ENCODE measurements at places on chromosomes 4 and X.

- peak; percentile 12 for DNase-seq
Measured at GRCh38 chr4:46329118-46329976, 60.6 kb downstream of the GABRA2 start.

- no peak for DNase-seq
Measured at GRCh38 chrX:118353081-118353850, 7.4 kb downstream of the WDR44 start.

- DNase-seq, result no peak
Measured at GRCh38 chrX:139815771-139816170, 107.8 kb upstream of the MCF2 start.

- no peak for DNase-seq
Measured at GRCh38 chr4:121978172-121978516, 26.3 kb upstream of the TRPC3 start.

DNA sequence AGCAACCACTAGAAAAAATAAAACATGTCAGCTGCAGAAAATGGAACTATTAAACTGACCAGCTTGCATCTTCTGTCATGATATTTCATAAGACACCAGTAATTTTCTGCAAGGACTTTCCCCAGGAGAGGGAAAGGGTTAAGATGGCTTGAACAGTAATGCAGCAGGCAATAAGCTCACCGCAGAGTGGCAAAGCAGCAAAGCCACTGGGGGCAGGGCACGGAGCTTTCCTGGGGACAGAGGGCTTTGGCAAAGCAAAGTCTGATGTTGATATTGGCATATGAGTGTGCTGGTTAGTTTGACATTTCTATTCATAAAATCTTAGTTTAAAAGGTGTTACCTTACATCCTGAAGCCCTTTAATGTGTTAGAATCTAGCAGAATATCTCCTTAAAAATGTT lies 55.1 kb upstream of the NAP1L5 start:
- DNase-seq, result no peak

- peak; percentile 1 for DNase-seq
Measured at GRCh38 chrX:44569122-44569521, 26.5 kb upstream of the FUNDC1 start.

DNA sequence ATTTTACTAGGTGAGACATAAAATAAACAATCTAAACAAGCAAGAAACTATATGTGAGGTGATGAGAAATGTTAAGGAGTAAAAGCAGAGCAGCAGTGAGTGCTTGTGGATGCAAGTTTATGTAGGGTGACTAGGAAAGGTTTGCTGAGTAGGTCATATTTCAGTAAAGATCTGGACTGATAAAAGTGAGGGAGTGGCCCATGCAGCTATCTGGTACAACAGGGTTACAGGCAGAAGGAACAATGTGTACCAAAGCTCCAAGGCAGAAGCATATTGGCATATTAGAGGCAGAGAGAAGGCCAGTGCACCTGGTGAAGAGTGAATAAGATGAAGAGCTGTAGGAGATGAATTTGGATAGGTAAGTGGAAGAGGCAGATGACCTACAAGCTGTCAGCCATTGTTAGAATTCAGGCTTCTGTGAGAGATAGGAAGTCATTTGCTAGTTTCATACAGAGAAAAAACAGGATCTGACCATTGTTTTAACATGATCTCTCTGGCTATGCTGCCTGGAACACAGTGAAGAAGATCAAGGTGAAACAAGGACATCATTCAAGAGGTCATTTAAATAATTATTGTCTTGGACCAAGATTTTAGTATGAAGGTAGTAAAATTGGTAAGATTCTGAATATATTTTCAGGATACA lies 274.6 kb downstream of the ANKRD50 start:
- DNase-seq, result no peak

DNA sequence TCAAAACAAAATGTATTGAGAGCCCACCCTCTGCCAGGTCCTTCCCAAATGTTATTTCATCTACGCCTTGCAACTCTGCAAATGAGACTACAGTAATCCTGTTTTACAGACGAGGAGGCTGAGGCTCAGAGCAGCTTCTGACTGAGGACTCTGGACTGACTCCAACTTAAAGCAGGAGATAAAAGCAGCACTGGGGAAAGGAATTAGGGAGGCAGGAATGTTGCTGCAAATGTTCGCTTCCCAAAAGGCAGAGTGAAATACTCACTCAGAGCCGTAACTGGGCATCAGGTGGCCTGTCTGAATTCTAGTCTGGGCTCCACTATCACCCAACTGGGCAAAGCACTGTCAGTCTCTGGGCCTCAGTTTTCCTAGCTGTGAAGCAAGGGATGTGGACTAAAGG lies 94.7 kb upstream of the SRD5A3 start:
- DNase-seq, result peak; percentile 14

GRCh38 chrX:105299286-105299685 lies 78.8 kb upstream of the TEX13A start:
- DNase-seq, result no peak

- no peak for DNase-seq
Measured at GRCh38 chr4:53131562-53131925, 234.3 kb downstream of the SCFD2 start.

DNA sequence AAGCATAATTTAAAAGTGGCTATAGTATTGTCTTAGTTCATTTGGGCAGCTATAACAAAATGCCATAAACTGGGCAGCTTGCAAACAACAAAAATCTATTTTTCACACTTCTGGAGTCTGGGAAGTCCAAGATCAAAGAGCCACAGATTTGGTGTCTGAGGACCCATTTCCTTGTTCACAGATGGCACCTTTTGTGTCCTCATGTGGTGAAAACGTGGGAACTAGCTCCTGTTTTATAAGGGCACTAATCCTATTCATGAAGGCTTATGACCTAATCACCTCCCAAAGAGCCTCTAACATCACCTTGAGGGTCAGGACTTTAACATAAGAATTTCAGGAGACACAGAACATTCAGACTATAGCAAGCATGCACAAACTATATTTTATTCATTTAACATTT lies 126.5 kb upstream of the WDFY3 start:
- no peak for DNase-seq

GRCh38 chr4:24394041-24394440 lies 190.3 kb downstream of the DHX15 start:
- DNase-seq, result peak; percentile 68

DNA sequence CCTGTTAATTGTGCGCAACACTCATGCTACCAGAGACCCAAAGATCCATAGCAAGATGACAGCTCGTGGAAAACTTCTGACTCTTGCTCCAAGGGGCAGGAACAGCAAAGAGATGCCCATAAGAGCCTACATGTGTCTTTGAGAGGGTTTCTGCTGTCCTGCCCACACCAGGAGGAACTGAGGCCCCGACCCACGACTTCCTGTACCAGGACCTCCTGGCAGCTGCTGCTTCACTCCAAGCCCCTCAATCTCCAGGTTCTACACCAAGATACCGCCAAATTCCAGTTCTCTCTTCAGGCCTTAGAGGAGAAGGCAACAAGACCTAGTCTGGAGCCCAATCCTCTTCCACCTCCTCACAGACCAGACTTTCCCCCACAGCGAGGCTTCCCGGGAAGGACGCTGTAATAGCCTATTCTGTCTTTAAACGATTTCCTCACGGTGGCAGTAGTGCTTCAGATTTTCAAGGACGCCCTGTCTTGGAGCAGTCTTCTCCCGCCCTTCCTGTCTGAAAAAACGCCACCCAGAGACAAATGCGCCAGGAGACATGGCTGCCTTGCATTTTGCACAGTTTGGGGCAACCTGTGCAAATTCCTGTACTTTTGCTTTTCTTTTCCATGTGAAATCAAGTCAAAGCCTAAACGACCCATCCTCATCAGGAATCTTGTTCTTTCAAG lies 230.2 kb upstream of the STK26 start:
- no peak for DNase-seq

GRCh38 chrX:53280331-53281320 lies 758 bp downstream of the IQSEC2 start:
- DNase-seq, result peak; percentile 34

GRCh38 chr4:24470666-24471485 lies 113.5 kb downstream of the DHX15 start:
- peak; percentile 55 for DNase-seq

DNA sequence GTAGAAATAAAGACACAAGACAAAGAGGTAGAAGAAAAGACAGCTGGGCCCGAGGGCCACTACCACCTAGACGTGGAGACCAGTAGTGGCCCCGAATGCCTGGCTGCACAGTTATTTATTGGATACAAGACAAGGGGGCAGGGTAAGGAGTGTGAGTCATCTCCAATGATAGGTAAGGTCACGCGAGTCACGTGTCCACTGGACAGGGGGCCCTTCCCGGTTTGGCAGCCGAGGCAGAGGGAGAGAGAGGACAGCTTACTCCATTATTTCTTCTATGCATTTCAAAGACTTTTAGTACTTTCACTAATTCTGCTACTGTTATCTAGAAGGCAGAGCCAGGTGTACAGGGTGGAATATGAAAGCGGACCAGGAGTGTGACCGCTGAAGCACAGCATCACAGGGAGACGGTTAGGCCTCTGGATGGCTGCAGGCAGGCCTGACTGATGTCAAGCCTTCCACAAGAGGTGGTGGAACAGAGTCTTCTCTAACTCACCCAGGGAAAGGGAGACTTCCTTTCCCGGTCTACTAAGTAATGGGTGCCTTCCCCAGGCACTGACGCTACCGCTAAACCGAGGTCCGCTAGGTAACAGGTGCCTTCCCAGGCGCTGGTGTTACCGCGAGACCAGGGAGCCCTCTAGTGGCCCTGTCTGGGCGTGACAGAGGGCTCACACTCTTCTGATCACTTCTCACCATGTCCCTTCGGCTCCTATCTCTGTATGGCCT lies 44.9 kb downstream of the ZBTB49 start:
- DNase-seq, result peak; percentile 28

- DNase-seq, result no peak
Measured at GRCh38 chr4:9765091-9765490, 16.3 kb upstream of the DRD5 start.

- peak; percentile 8 for DNase-seq
Measured at GRCh38 chr4:153798420-153798819, 9.5 kb upstream of the SFRP2 start.

DNA sequence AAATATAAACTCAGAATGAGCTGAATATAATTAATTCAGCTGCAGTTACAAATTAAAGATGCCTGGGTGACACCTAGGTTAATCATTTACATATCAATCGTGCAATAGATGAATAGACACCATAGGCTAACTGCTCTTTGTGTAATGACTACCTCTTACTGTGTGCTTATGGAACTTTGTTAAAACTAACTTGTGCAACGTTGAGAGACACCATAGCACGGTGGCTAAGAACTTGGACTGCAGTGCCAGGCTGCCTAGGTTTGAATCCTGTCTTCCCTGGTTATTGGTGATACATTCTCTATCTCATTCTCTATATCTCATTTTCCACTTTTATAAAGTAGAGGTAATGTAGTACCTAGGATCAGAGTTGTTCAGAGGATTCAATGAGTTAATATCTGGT lies 46.9 kb downstream of the SMAD1 start:
- DNase-seq, result no peak

GRCh38 chr4:38088321-38088720 lies 128.1 kb downstream of the PTTG2 start:
- DNase-seq, result no peak

DNA sequence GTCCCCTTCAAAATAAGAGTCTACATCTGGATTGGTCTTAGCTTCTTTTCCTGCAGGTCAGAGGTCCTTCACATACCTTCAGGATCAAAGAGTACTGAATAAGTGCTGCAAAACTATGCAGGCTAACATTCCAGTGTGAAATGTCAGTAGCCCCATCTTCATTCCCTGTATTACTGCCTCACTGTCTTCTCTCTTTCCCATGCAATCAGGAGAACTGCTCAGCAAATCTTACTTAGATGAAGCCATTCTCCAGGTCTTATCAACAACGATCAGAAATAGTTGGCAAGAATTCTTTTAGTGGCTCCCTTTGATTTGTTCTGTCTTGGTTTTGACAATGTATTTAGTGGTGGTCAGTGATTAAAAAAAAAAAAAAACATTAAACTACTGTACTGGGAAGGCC lies 26.0 kb upstream of the IQCM start:
- peak; percentile 26 for DNase-seq

DNA sequence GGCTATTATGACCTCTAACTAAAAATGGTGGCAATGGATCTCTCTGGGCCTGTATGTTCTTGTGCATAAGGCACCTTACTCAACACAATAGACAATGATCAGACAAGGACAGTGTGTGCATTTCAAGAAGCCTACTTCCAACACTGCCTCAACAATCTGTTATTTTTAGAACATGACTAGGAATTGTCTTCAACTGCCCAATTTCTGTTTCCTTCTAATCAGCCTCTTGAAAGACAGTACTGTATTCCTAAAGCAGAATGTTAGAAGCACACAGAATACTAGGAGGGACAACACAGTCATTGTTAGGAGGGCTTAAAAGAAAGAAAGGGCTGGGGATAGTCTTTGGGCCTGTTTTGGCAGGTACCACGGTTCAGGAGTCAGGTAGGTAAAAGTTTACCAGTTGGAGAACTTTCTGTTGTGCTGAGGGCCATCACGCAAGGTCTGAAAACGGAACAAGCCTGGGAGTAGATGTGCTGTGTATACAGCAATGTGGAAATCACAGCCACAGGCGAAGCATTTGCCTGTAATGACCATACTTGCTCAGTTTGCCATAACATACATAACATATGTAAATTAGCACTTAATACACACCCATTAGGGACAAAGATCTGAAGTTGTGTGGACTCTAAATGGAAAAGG lies 100.8 kb upstream of the ATXN3L start:
- no peak for DNase-seq

- DNase-seq, result peak; percentile 39
Measured at GRCh38 chr4:1356181-1356998, 9.4 kb downstream of the UVSSA start.

- DNase-seq, result no peak
Measured at GRCh38 chr4:53599632-53600031, 8.3 kb upstream of the LNX1 start.

DNA sequence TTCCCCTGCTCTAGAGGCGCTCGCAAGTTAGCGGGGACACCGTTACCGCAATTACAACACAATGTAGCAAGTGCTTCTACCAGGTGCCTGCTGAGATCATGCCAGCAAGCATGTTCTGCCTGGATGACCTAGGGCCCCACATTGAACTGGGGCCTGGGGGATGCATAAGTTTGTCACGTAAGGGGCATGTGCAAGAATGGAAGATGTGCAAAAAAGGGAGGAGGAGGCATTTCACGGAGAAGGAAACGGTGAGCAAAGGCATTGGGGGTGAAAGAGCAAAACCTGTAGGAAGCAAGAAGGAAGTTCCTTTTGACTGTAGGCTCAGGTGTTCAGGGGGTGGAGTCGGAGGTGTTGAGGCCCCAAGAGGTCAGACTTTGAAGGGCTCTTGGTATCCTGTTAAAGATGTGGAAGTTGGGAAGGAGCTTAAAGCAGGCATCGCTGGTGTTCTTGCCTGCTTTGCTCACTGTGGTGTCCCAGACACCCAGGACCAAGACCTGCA lies 602 bp upstream of the SCARB2 start:
- DNase-seq, result no peak

DNA sequence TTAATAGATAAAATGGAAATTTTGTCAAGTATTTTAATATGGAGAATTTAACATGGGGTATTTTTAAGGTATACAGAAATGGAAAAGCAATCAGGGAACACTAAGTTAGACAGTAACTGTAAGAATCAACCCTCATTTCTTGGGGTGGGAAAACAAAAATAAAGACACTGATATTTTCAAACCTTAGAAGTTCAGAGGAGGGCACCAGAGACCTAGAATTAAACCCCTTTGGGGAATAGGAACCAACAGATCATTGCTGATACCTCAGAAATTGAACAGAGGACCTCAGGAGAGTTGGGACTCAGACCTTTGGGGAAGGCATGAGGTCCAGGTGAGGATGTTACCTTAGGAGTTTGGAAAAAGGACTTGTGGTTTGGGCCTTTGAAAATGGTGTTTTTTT lies 435.6 kb downstream of the TMA16 start:
- no peak for DNase-seq

- DNase-seq, result no peak
Measured at GRCh38 chr4:77992581-77992980, 64.5 kb upstream of the FRAS1 start.
